SJSA1 (cell line): ENCODE measurements at places on chromosomes 5 and 9.

GRCh38 chr5:42994246-42994554 is 45.9 kb downstream of the ANXA2R start:
- peak overlapping the region; percentile 46 for H3K4me3 ChIP-seq
- no peaks in the 10 kb centered on the region for H3K36me3 ChIP-seq
- peaks cover 12% of the 10 kb centered on the region for H3K4me1 ChIP-seq
- no peaks in the 10 kb centered on the region for H3K27me3 ChIP-seq
- no peak for DNase-seq
- peak overlapping the region; percentile 62 for H3K27ac ChIP-seq

DNA sequence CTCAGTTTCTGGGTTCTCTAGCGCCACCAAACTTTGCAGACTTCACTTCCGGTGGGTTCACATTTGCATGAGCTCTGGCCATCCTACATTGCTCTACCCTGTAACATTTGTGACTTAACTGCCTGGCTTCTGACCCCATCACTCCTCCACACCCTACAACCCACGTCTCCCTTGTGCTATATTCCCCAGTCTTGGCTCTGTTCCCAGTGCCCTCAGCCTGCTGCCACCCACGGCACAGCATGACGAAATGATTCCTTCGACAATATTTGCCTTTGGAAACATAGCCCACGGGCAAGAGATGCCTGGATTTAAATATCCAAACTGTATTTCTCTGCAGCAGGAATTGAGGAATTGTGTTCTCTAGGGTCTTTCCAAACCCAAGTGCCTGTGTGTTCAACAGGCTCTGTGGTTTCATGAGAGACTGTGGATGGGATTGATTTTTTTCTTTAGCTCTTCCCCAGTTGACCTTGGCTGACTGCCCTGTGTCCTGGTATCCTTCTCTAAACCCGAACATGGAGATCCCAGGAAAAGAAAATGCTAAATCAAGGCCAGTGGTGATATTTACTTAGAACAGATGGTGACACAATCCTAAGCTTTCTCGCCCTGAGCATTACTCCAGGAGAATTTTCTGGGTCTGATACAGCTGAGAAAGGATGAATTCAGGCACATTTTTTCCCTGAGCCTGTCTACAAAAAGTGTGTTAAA is 44.4 kb upstream of the GRIA1 start:
- 0 out of 2 replicates have a peak, but pooled peaks cover 4% of the 10 kb centered on the region for H3K4me1 ChIP-seq
- no peaks in the 10 kb centered on the region for H3K36me3 ChIP-seq
- H3K27me3 ChIP-seq, result no peaks in the 10 kb centered on the region; the same call in 1 of the 2 replicates
- H3K4me3 ChIP-seq, result no peak overlapping the region
- H3K27ac ChIP-seq, result no peak overlapping the region

DNA sequence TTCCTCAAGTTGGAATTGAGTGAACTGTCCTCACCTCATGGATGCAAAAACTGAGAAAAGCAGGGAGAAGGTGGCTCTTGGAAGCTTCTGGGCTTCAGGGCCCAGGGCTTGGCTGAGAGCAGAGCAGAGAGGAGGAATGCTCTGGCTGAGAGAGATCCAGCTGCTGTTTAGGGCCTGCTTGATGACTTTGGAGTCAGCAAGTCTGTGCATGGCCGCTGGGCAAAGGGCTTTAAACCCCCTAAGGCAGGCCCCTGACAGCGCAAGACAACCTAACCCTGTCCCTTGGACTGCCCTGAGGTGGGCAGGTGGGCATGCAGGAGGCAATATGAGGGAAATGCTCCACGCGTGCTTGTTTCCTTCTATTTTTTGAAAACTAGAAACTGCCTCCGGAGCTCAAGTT is 8.6 kb downstream of the STC2 start:
- peaks cover 57% of the 10 kb centered on the region for H3K36me3 ChIP-seq
- no peak overlapping the region for H3K4me3 ChIP-seq
- peaks cover 66% of the 10 kb centered on the region for H3K4me1 ChIP-seq
- H3K27me3 ChIP-seq, result no peaks in the 10 kb centered on the region
- no peak for DNase-seq
- peak overlapping the region; percentile 55 for H3K27ac ChIP-seq

DNA sequence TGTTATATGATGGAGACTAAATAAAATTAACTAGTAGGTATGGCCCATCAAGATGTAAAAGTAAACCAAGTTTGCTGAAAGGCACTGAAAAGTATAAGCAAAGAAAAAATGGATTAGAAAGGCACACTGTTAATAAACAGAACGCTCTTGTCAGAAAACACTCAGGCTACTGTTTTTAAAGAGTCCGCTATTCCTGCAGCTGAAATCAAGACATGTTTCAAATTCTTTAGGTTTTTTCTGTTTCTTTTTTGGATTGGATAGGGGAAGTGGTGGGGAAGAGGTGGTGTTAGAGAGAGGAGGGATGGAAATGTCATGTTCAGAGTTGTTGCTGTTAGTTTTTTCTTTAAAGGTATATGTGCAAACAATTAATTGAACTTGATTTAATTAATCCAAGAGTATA is 17.5 kb downstream of the OSTF1 start:
- DNase-seq, result no peak
- H3K27me3 ChIP-seq, result no peaks in the 10 kb centered on the region
- no peaks in the 10 kb centered on the region for H3K36me3 ChIP-seq
- H3K4me1 ChIP-seq, result no peaks in the 10 kb centered on the region
- no peak overlapping the region for H3K4me3 ChIP-seq

- H3K36me3 ChIP-seq, result no peaks in the 10 kb centered on the region
- DNase-seq, result no peak
- H3K27ac ChIP-seq, result no peak overlapping the region
- no peaks in the 10 kb centered on the region for H3K27me3 ChIP-seq
These were observed 494.5 kb upstream of the GRAMD2B start for GRCh38 chr5:125928663-125929062.
